ENCODE measurements at places on chromosomes 7 and 10.

GRCh38 chr7:44150466-44150832, 9.3 kb upstream of the MYL7 start:
- DNase-seq = no peak

DNA sequence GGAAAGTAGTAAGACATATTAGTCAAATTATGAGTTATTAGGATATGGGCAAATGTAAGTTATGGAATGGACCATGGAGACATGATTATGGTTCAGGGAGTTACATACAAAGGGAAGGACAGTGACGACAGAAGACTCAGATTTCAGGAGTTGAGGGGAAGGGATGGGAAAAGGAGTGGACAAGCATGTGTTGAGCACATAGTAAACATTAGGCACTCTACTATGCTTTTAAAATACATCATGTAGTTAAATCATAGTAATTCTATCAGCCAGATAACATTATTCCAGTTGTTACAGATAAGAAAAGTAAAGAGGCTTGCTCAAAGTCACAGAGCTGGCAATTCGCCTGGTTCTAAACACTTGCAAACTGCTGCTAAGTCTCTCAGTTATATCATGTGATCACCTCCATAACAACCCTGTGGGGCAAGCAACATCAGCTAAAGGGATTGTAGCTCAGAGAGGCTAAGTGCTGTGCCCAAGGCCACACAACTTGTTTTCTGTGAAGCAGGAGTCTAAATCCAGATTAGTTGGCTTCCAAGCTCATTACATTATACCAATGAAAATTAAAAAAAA, 115.2 kb upstream of the MDFIC start:
- DNase-seq = no peak

DNA sequence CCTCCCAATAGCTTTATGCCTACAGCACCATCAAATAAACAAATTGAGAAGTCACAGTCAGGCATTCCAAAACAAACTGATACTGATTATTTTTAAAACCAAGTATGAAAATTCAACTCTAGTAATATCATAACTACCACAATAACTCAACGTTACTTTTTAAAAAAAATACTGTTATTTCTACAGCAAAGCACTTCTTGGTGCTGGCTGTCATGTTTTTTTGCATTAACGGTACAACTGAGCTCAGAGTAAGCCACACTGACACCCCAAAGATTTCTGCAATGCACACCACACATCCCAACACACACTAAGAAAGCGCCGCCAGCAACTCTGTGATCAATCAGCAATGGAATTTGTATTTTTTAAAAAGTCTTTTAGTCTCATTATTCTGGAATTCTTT, 113.6 kb downstream of the RNF32 start:
- DNase-seq = no peak

GRCh38 chr7:91717681-91718470, 162.6 kb downstream of the MTERF1 start:
- DNase-seq = no peak

- DNase-seq = no peak
Measured at GRCh38 chr7:57579454-57579853, 129.5 kb downstream of the ZNF716 start.

- DNase-seq = no peak
Measured at GRCh38 chr7:122597277-122597676, 101.6 kb downstream of the RNF133 start.

GRCh38 chr10:89505640-89506275, 29.6 kb downstream of the SLC16A12 start:
- DNase-seq = no peak

- peak; percentile 6 for DNase-seq
Measured at GRCh38 chr10:78777466-78777865, 291.3 kb upstream of the ZMIZ1 start.

DNA sequence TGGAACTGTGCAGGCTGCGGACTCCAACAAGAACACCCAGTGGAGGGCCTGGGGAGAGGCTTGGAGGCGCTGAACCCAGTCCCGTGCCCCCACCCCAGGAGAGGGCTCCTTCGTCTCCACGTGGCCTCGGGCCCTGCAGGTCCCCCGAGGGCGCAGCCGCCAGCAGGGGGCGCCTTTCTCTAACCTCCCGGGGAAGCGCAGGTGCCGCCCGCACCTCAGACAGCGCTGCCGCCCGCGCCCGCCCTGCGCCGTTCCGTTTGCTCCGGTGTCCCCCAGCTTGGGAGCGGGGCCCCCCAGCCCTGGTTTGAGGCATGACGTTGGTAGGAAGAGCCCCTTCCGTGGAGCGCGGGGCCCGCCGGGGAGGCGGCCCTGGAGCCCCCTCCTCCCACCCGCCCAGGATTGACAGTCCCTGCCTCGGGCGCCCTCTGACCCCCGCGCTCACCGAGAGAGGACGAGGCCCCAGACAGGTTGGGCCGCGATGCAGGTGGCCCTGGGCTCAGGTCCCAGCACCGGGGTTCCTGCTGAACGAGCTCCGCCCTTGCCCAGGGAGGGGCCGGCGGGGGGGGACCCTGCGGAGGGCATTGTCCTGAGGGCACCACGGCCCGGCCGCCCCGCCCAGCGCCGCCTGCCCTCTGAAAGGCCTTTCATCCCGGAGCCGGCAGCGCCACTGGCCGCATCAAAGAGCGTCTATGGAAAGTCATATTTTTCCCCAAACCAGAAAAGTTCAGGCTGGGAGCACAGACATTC, 42.8 kb downstream of the FOXL3 start:
- DNase-seq = peak; percentile 25

DNA sequence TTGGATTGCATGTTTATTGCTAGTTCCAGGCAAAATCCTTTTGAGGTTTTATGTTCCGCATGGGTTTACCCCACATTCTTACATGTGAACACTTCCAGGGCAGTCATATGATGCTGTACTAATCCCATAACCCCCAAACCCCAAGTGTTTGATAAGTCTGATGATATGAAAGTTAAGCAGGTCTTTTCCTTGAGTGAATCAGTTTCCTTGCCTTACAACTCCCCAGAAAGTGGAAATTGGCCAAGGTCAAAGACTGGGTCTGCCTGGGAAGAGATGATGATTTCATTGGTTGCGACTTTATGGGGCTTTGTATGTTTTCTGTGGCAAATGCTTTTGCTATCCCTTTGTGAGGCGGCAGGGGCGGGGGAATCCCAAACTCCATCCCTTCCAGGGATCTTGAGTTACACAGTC, 24.7 kb downstream of the AFAP1L2 start:
- no peak for DNase-seq

DNA sequence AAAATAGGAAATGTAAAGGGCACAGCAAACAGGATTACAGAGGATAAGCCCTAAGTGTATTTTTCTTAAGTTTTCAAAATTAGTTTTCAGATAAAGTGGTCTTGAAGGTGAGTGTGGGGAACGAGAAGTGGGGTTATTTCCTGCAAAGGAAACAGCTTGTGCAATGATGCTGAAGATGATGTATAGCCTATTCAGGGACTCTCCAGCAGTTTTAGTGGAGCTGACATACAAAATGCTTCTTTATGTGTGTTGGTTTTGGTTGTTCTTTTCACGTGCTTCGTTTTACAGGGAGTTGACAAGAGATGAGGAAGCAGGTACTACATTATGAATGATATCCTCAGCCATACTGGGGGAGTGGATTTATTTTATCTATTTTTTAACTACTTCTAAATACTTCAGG, 20.5 kb downstream of the CASD1 start:
- no peak for DNase-seq

GRCh38 chr7:6615723-6616555, 529 bp downstream of the ZNF853 start:
- no peak for DNase-seq

- no peak for DNase-seq
Measured at GRCh38 chr10:111479966-111480365, 403.1 kb downstream of the ADRA2A start.

GRCh38 chr7:106679153-106679931, 18.4 kb upstream of the CCDC71L start:
- peak; percentile 97 for DNase-seq

Measured in renal cortical epithelial cell (primary cell).